ENCODE measurements at places on chromosomes 5 and 9.
A peak's percentile ranks its signal among the peaks of the same experiment; 100 is the strongest.

DNA sequence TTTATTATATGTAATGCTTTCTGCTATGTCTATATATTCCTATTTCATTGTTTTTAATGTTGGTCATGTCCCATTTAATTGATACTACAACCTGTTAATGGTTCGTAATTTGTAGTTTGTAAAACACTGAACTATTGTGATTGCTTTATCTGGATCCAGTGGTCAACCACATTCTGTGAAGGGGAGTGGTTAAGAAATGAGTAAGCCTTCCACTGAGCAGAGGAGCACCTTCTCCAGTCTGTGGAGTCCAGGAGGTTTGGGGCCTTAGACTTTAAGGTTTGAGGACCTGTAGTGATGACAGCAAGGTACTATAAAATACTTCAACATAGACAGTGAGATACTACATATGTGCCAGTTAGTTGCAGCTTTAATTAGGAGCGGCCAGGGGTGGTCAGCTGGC, 67.7 kb upstream of the RAD23B start:
- no peak for DNase-seq

- no peak for DNase-seq
These were observed 98.2 kb upstream of the CCNG1 start for GRCh38 chr5:163339148-163339547.

- peak; percentile 17 for DNase-seq
These were observed 3.1 kb downstream of the ANXA1 start for GRCh38 chr9:73154722-73155121.

DNA sequence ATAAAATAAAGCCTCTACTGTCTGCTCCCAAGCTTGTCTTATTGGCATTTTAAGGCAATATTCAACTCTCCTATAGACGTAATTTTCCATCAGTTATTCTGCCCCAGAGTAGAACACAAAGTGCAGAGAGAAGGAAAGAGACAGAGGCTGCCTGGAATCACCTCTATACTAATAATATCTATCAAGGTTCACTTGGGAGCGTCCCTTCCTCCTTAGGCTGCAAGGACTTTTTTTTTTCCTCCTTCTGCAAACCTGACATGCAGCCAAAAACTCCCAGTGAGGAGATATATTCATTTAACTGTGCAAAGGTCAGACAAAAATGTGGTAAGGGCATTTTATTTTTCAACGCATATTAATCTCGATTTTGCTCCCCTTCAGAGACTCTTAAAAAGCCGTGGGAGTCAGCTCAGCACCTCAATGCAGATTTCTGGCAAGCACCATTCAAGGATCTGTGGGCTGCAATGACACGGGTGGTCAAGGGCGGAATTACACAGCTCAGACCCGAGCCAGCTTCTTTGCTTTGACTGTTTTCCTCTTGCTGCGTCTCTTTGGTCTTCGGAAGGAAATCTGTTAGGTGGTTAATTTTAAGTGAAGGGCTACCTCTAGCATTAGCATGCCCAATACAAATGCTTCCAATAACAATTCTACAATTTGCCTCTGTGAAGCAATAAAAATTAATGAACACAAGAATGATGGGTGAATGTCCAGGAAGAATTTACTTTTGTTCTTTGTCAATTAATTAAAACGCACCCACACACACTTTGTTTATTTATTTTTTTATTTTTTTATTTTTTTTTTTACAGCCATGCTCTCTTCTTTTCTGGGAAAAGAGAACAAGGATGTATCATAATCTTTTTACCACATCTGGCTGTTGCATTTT, 587.7 kb upstream of the GRAMD2B start:
- no peak for DNase-seq

GRCh38 chr9:131287359-131287758, 2.2 kb upstream of the PLPP7 start:
- no peak for DNase-seq

DNA sequence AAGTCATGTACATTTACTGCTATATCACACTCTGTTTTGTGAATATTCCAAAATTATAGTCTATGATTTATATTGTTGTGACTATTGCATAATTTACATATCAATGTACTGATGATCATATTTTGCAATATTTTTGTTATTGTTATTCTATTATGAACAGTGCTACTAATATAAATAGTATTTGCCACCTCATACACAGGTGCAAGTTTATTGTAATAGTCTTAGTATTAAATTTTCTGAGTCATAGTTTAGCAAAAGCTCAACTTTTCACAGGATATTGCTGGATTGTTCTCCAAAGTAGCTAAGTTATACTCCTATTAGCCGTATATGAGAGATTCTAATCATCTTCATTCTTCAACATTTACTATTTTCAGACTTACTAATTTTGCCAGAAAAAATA, 124.7 kb downstream of the TMC1 start:
- DNase-seq: no peak

GRCh38 chr5:124902097-124902821, 155.8 kb upstream of the ZNF608 start:
- peak; percentile 78 for DNase-seq

DNA sequence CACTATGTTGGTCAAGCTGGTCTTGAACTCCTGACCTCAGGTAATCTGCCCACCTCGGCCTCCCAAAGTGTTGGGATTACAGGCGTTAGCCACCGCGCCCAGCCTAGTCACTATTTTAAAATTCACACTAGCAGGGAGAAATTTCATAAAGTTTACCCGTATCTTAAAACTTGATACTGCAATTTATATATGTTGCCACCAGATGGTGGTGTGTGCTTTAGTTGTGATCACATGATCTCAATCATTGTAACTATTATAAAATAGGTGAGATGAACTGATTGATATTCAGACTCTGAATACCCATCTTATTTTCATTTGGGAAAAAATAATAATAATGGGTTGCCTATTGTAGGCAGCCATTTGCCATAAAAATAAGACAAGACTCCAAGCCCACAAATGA, 1330.4 kb upstream of the WWC1 start:
- no peak for DNase-seq

DNA sequence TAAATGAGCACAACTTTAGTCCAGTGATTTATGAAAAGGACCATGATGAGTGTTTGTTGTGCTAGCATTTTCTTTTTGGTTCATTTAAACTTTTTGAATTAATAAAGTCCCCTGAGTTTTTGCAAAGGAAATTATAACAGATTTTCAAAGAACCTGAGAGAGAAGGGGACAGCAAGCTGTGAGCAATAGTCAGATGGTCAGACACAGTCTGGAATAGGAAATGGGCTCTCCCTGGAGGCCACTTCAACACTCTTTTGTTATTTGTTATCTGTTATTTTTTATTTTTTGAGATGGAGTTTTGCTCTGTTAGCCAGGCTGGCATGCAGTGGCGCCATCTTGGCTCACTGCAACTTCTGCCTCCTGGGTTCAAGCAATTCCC, 171.1 kb downstream of the ARHGEF28 start:
- DNase-seq: no peak

- DNase-seq: peak; percentile 57
These were observed 71.2 kb downstream of the ANKRD55 start for GRCh38 chr5:56161927-56162326.

DNA sequence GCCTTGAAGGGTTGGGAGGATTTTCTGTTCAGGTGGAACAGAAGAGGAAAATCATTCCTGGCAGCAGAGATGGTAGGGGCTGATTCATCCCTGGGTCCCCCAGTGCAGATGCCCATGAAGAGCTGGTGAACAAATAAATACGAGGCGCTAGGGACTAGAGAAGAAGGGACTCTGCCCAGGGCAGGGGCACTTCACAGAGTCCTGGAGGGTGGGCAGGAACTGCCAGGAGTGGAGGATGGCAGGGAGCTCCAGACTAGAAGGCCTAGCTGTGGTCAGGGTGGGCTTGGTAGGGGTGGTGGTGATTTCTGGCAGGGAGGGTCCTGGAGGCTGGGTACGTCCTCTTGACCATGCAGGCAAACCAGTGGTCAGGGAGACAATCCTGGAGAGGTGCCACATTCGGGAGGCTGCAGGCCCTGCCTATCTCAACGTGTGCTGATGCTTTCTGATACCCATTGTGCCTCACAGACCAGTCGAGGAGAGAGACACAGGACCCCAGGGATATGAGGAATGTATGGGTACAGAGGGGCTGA, 69.9 kb downstream of the CRB2 start:
- DNase-seq: no peak

DNA sequence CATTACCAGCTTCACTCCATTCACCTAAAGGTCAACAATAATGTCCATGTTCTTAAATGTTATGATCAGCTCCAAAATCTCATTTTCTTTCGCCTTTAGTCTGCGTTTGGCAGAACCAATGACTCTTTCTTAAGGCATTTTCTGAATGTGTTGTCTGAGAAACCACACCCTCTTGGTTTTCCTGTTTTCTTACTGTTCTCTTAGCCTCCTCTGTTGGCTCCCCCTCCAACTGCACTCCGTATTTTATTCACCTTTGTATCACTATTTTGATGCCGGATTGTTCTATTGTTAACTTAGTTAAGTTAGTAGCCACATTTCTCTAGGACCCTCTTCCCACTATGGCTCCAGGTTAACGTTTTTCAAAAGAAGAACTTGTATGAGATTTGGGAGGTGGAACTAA, 185.6 kb downstream of the DMAC1 start:
- DNase-seq: no peak

- no peak for DNase-seq
These were observed 90.2 kb downstream of the NSUN2 start for GRCh38 chr5:6542421-6543345.

GRCh38 chr5:132497488-132497997, 7.0 kb upstream of the IRF1 start:
- peak; percentile 75 for DNase-seq

DNA sequence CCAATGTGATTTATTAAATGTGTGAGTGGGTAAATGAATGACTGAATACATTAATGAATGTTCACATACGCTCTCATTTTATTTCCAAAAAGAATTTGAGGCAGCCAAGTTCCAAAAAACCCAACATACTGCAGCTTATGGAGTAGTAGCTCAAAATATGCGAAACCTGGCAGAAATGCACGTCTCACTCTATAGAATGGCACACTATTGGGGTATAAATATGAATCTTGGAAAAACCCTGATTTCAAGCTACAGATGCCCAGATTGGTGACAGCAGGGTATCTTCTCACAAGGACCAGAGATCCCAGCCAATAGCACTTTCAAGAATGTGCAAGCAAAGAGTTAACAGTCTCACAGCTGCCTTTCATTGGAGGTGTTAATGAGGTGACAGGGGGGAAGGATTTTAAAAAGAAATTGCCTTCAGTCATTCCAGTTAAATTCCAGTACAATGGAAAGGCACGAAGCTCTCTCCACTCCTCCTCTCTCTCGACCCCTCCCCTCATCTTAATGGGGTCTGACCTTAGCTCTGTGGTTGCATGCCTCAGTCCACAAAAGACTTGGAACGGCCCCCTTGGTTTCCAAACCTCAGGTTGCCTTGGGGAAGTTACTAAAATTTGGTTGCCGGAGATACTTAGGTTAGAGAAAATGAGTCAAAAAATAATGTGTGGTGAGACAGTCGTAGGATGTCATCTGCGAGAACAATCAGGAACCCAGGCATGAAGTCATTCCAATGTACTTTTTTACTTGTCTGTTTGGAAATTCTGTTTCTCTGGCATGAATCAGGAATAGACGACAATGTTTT, 307.4 kb downstream of the NFIB start:
- DNase-seq: no peak

GRCh38 chr9:69458176-69458575, 133.2 kb downstream of the ENTREP1 start:
- no peak for DNase-seq

- no peak for DNase-seq
These were observed 140.6 kb downstream of the OSTF1 start for GRCh38 chr9:75228893-75229292.

DNA sequence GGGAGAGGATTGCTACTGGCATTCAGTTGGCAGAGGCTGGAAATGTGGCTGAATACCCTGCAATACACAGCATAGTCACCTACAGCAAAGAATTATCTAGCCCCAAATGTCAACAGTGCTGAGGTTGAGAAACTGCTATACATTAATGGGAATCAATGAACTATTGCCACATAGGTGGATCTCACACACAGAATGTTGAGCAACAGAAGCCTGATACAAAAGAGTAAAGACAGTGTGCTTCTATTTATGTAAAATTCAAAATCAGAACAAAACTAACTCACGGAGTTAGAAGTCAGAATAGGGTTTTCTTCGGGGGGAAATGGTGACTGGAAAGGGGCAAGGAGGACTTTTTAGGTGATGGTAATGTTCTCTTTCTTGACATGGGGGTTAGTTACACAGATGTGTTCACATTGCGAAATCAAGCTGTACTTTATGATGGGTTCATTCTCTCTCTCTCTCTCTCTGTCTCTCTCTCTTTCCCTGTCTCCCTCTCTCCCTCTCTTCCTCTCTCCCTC, 45.7 kb upstream of the PANK3 start:
- DNase-seq: no peak

GRCh38 chr5:144248015-144248414, 77.3 kb downstream of the KCTD16 start:
- no peak for DNase-seq

- DNase-seq: no peak
These were observed 66.0 kb upstream of the IRX4 start for GRCh38 chr5:1948663-1949191.

- no peak for DNase-seq
These were observed 270.9 kb upstream of the IL12B start for GRCh38 chr5:159601216-159601615.

DNA sequence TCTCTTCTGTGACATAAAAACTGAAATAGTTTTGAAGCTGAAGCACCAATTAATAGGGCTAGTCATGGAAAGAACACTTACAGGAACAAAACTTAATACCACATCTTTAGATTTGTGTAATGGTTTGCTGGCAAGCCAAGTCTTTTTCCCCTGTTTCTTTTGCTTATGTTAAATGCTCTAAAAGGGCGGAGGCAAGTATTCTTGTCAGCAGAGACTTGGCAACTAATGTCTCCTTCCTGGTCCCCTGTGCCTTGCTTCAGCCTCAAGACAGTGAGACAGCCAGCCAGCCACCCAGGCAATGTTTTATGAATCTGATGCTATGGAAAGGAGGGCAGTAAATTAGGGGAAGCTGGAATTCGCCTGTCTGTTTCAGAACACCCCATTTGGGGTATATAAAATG, 45.7 kb downstream of the PRRC1 start:
- DNase-seq: no peak

DNA sequence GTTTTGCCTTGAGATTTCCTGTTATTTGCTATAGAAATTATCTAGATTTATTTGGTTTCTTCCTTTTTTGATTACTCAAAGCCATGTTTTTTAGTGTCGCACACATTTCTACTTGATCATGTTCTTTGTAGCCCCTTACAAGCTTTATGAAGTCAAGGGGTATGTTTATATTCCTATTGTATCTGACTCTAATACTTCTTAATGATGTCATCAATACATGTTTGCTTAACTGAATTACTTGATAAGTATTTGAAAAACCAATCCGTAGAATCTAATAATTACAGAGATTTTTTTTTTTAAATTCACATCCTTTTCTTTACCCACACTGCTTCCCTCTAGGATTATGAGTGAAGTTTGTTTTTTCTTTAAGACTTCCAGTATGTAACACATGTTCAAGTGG, 53.0 kb downstream of the CDC42SE2 start:
- no peak for DNase-seq

DNA sequence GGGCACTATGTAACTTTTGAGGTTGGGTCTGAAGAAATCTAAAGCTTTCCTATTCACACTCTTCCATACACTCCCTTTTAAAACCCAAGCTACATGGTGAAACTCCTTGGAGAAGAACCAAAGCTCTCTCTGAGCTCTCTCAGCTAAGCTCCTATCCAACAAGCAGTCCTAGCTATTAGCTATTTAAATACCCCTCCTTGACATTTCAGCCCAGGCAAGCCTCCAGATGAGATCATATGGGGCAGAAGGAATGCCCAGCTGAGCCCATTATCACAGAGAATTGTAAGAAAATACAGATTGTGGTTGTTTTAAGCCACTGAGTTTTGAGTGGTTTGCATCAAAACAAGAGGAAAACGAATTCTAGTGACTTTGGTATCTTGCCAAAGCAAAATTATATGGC, 15.2 kb downstream of the HSPB3 start:
- DNase-seq: no peak

GRCh38 chr9:24932785-24933184, 387.1 kb upstream of the IZUMO3 start:
- DNase-seq: no peak

Measured in Caki2 (cell line).